ENCODE measurements at places on chromosomes 6 and 20. TPM values are rescaled to one million over a fixed set of nuclear protein-coding genes. Genes with fewer than 3 reads are reported as not detected.

SYNDIG1 gene
- total RNA-seq, result 1.8 TPM

KIF6 gene
- 0.32 TPM for total RNA-seq

KCNQ5 gene
- 0.32 TPM for total RNA-seq

VSX1 gene
- not detected for total RNA-seq

All from epithelial cell of alveolus of lung (primary cell).